Effector memory CD8-positive, alpha-beta T cell (primary cell): ENCODE measurements at places on chromosomes 7 and 10.

DNA sequence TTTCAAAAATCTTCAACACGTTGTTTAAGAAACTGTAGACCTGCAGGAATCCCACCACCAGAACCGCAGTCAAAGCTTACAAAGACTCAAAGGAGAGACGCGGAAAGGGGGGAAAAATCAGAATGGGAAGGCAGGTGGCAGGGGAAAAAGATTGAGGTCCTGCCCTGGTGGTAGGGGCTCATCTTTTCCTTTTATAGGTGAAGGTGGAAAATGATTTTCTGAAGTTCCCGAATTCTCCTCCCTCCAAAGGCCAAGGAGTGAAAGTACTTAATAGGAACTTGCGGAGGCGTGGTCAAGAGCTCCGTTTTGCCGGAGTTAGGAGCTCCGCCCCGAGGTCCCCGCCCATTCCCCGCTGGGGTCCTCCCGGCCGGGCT lies 724 bp downstream of the BBIP1 start:
- peak; percentile 79 for DNase-seq

GRCh38 chr10:1369197-1369596 lies 313.0 kb downstream of the WDR37 start:
- no peak for DNase-seq

- no peak for DNase-seq
Measured at GRCh38 chr10:13347043-13347499, 1.0 kb downstream of the SEPHS1 start.

- DNase-seq = no peak
Measured at GRCh38 chr7:77327932-77328628, 88.1 kb downstream of the GSAP start.

GRCh38 chr10:127216274-127216673 lies 19.9 kb upstream of the INSYN2A start:
- DNase-seq = no peak

GRCh38 chr10:12271210-12271540 lies 75.2 kb downstream of the CDC123 start:
- DNase-seq = no peak

- DNase-seq = no peak
Measured at GRCh38 chr7:6590645-6591110, 857 bp downstream of the INTS15 start.

- DNase-seq = no peak
Measured at GRCh38 chr10:92284112-92284704, 6.7 kb downstream of the CPEB3 start.

- DNase-seq = no peak
Measured at GRCh38 chr7:112212571-112212970, 6.1 kb downstream of the ZNF277 start.
